CD14-positive monocyte (primary cell): ENCODE measurements at places on chromosomes 4 and X. TPM values are rescaled to one million over a fixed set of nuclear protein-coding genes. Genes with fewer than 3 reads are reported as not detected.
A peak's percentile ranks its signal among the peaks of the same experiment; 100 is the strongest.

The PDLIM5 gene
- polyA plus RNA-seq: 80.9 TPM

The PIR gene
- polyA plus RNA-seq: 0.23 TPM

The BEX2 gene
- 0.22 TPM for polyA plus RNA-seq

DNA sequence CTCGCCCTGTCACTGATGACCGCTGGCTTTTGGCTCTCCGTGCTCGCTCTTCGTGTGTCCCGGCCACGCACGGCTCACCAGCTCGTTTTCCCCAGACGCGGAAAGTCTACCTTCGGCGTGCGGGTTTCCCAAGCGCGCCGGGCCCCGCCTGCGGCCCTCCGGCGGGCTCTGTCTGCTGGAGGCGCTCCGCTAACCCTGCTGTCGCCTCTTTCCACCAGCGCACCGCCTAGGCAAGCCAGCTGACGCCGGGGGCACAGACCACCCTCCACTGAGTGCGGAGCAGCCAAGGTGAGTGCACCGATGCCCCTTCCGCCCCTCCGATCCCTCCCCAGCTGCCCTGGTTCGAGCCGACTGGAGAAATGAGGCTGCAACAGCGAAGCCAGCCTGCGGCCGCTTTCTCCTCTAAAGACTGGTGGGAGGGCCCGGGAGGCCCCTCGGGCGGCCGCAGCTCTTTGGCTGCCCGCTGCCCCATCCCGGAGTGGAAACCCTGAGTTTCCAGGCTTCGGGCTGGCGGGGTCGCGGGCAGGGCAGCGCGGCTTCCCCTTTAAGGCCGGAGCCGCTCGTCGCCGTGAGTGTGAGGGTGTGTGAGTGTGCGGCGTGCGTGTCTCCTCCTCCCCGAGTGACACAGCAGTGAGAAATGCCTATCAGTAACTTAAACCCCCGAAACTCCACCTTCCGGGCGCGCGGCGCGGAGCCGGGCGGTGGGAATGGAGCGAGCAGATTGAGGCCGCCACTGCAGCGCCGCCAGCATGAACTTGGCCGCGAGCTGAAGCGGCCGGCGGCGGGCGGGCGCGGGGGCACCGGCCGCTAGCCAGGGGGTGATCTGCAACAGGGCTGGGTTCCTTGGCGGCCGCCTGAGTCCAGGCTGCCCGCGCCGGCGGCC lies at the start of gene MAMLD1:
TSS of gene MAMLD1 (plus strand) at position 719 of the 883 bp plus-strand sequence. CDS start 82,200 bp downstream, outside the sequence.
- peak; percentile 65 for DNase-seq

- no peak for DNase-seq
Observed at GRCh38 chrX:33160273-33160672, 51.1 kb downstream of the DMD start.

GRCh38 chr4:5962416-5962815 lies 55.8 kb downstream of the C4orf50 start:
- DNase-seq: no peak

- no peak for DNase-seq
Observed at GRCh38 chrX:155900765-155901164, 19.6 kb downstream of the VAMP7 start.

GRCh38 chr4:136741468-136741867 lies 790.8 kb downstream of the PCDH18 start:
- no peak for DNase-seq

DNA sequence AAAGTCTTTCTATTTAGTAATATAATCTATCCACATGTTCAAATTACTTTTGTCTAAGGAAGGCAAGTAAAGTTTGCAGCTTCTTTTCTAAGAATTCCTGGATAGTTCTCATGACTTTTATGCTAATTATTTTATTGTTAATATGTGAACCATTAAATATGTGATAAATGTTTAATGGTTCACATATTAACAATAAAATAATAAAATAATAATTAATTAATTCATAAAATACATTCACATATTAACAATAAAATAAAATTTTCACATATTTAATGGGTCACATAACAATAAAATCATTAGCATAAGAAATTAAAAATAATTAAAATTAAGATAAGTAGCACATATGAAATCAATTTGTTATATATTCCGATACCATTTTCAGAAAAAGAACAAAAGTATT lies 1352.4 kb downstream of the ARAP2 start:
- DNase-seq: no peak

- DNase-seq: no peak
Observed at GRCh38 chrX:124346877-124347241, 496 bp downstream of the SH2D1A start.

DNA sequence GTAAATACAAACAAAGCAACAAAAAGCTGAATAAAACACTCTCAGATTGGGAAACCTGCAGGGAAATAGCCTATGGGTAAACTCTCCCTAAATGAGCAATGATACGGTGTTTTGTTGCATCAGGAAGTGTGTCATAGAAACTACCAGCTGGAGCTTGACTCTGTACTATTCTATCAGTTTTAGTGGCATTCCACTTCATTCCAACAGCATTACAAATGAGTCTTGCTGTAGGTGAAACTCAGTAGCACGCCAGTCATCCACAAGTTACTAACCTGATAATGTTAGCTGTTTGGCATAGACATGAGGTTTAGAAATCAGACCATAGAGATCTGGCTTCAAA lies 24.9 kb downstream of the FGFBP1 start:
- DNase-seq: no peak
